ENCODE measurements at places on chromosomes 1 and 21. TPM values are rescaled to one million over a fixed set of nuclear protein-coding genes. Genes with fewer than 3 reads are reported as not detected.

Gene ADGRL2
- total RNA-seq, result not detected

- no peak for DNase-seq
These were observed 90.5 kb upstream of the TLR5 start for GRCh38 chr1:223233410-223234169.

DNA sequence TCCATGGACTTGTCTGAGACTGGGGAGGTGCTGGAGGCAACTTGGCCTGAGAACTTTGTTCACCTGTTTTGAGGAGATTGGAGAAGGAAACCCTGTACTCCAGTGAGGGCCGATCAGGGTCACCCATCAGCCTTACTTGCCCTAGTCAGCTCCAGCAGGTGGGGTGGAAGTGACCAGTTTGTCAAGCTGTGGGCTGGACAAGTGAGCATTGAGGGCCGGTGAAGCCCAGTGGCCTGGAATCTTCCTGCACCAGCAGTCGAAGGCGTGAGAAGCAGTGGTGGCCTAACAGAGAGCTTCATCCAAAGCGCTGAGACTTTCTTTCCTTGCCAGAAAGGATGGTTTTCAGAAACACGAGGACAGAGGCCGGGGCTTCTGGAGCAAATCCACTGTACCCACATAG lies 9.6 kb downstream of the SLC37A1 start:
- no peak for DNase-seq

Gene SPATA1
- total RNA-seq, result 2.5 TPM
